T-cell (primary cell): ENCODE measurements at places on chromosomes 6 and 20.

DNA sequence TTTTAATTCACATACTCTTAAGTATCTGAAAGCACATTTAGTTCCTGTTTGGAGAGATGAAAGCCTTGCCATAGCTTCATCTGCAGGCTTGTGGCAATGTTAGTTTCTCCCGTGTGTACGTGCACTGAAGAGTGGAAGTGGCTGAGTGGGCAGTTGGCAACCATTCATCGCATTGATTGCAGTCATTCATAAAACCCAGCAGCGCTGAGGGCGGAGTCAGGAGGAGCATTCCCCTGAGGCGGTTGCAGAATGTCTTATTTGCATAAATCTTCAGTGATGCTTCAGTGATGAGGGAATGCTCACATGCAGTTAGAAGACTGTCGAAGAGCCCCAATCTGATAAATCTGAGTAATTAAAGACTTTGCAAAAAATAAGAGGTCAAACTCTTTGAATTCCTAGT is 79.1 kb downstream of the RIMS1 start:
- no peak for DNase-seq

DNA sequence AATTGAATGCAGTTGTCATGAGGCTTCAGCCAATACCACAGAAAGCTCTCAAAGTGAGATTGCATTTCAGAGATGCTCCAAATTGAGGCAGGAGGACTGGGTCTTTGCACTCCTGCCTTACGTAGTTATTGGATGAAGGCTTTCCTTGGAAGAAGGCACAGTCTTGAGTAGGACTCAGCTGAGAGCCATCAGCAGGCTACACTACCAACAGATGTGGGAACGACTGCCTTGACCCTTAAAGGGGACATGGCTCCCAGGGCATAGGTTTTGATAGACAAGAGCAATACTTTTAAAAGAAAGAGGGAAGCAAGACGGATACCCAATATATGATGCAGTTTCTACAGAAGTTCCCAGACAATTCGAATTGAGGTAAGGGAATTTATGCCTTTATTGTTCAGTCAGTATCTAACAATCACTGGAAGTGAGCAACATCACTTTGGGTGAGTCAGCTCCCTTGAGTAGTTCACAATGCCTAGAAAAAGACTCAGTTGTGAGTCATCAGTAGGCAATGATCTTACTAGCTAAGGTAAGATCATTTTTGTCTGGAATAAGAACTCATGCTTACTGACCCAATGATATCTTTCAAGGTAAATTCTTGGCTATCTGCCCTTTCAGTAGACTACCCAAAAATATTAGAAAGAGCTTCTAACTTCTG is 390.8 kb downstream of the GJA1 start:
- DNase-seq: no peak

GRCh38 chr6:48200869-48201390 is 89.9 kb upstream of the PTCHD4 start:
- DNase-seq: no peak

- DNase-seq: no peak
Observed at GRCh38 chr6:136962661-136963060, 40.6 kb downstream of the SLC35D3 start.

DNA sequence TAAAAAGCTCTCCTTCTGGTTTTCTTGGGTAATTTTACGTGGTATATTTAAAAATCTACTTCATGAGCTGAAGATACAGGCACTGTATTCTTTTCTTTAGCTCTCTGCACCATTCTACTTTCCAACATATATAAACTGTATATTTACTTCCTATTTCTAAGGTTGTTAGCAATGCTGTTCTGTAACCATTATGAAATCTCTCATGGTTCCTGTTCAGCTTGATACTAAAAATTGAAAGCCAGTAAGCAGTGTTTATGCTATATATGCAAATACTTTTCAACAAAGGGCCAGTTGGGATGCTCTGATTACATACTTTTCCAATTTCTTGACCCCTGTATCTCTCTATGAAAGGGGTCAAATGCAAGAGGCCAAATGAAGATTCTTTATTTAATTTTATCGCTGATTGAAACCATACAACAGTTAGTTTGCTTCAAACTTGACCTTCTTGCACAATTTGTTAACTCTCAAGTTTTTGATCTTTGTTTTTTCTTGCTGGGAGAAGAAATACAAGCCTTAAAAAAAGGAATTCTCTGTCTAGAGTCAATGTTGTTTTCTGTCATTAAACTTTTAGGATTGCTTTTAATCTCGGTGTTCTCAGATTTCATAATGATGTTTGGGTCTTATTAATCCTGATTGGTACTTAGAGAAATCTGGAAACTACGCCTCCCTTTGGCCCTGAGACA is 223.2 kb downstream of the PRL start:
- no peak for DNase-seq

DNA sequence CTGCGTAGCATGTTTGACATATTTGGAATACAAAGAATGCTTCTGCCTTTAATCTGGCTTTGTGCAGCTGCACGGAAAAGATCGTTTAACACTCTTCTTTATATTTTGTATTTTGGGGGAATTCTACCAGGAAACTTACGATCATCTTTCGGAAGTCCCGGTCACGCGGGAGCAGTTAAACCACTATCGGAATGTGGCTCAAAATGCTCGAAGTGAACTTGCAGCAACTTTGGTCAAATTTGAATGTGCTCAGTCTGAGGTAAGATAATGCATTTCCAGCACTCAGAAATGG is 42.3 kb downstream of the CCDC170 start:
- no peak for DNase-seq

DNA sequence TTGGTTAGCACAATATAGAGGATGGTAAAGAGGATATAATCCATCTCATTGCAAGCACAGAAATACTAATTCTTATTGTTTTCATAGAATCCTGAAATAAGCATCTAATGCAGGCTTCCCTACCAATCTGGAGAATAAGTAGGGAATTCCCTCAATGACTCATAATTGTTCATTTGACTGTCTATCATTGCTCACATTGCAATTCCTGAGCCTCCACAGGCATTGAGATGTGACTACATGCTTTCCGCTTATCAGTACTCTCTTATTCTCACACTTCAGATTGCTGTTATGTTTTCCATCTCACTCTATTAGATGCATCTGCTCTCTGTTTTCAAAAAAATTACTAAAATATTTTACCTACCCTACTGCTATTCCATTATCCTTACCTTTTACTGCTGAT is 216.2 kb upstream of the PRSS16 start:
- DNase-seq: no peak

DNA sequence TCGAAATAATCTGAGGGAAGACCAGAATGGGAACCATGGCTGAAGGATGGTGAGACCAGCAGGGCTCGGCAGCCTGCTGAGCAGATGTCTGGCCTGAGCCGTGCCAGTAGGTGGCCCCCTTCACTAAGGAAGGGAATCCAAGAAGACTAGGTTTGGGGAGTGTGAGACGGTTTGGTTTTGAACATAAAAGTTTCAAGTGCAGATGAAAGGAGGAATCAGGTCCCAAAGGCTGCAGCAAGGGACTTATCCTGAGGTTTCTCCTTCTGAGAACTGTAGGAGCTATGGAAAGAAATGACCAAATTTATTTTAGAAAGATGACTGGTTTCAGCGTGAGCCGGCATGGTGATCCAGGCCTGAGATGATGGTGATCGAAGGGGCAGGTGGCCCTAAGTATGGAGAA is 4.6 kb upstream of the OSER1 start:
- DNase-seq: peak; percentile 73

DNA sequence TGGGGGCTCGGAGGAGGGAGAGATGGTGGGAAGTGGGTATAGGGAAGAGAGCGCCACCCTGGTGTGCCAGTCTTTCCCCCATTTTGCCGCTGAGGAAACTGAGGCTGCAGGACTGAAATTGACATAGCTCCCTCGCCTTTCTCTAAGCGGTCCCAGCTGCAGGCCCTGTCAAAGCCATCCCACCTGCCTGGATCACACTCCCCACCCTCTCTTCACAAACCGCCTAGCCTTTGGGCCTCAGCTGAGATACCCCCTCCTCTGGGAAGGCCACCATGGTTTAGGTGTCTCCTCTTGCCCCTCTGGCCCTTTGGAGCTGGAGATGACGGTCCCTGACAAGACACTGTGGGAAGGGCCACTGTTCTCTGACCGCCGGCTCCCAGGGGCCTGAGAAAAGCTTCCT is 16.9 kb downstream of the SRC start:
- no peak for DNase-seq

DNA sequence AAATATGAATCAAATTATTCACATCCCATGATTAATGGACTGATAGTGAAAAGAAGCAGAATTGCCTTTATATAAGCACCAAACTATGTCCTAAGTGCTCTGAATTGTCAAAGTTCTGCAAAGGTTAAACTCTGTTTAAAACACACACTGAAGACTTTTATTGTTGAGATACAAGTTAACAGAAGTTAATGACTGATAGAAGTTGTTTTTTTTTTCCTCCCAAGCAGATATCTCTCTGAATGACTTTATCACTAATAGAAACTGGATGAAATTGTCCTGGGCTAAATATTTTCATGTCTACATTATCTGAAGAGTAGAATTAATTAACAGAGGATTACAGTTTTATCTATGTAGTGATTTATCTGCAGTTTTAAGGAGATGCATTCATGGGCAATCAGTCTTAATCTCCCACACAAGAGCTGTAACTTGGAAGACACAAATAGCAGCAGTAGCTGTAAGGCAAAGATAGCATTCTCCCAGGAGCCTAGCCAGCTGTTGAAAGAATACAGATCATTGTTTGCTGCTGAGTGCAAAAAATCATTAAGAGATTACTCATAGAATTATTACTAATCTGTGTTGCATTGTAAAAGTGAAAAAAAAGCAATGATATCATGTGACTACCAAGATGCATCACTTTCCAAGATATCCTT is 49.9 kb downstream of the BMP5 start:
- no peak for DNase-seq

DNA sequence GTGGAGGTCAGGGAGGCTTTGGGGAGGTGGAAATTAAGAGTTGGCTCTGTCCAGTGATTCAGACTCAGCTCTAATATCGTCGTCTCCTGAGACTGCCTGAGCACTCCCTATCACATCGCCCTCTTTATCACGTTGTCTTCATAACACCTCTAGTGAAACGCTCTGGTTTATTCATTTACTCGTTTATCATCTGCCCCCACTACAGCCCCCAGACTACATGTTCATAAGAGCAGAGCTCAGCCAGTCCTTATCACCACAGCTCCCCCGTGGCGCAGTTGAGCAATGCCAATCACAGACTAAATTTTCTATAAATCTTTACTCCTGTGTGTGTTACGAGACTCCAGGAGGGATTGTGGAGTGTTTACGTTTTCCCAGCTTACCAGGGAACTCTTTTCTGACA is 316.2 kb downstream of the ADGRB3 start:
- no peak for DNase-seq

GRCh38 chr6:170102038-170102437 is 188.8 kb downstream of the DLL1 start:
- DNase-seq: no peak

DNA sequence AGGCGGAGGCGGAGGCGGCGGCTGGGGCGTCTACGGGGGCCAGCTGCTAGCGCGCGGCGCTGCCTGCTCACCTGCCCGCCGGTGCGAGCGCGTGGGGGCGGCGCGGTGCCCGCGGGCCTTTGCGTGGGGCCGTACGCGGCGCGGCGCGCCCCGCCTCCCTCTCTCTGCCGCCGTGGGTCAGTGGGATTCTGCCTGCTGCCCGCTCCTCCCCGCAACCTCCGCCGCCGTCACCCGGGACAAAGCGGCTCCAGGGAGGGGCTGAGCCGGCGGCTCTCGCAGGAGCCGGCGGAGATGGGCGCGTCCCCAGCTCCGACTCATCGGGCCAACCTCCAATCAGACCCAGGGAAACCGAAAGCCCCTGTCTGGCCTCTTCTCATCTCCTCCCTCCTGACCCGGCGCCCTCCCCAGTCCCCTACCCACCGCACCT is at the start of gene RCAN2:
Gene RCAN2 (minus strand): TSS at position 249 of the 427 bp plus-strand sequence.
- DNase-seq: no peak

DNA sequence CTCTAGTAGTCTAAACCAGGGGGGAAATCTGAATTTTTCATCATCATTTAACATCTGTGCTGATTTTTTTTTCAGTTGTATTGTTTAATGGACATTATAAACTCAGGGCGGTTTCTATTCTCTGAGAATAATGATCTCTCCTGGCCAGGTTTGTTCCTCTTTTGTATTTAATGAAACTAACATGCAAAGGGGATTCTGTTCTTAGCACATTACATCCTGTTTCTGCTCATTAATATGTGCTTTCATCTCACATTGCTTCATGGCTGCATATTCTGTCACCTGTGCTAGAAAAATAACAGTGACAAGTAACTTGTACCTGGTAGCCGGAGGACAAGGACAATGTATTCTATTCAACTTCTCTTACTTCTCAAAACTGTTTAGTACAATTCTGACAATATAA is 806 bp downstream of the HLA-DOB start:
- no peak for DNase-seq

- peak; percentile 35 for DNase-seq
Observed at GRCh38 chr6:159151266-159151855, 17.8 kb upstream of the FNDC1 start.

DNA sequence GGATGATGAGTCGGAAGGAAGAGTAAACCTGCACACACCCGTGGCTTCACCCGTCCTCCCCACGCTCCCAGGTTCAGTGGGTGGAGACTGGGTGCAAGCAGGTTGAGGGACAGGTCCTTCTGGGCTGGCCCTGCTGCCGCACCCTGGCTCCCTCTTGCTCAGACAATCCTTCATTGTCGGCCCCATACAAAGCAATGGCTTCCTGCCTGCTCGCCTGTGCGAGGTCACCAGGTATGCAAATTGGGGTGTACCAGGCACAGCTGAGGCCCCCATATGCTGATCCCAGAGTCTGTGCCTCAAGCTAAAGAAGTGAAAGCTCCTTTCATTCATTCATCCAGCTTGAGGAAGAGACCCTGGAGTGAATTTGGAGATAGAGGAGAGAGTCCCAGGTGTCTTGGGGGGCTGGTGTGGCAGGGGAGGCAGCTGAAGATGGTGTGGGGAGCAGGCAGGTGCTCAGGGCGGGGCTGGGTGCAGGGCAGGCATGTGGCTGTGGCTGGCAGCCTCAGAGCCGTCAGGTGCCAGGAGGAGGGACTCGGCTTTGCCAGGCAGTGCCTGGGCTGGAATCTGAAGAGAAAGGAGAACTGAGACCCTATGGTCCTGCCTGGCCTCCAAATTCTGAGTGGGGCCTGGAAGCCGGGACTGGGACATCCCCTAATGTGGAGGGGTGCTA is 4.7 kb downstream of the SLCO4A1 start:
- DNase-seq: no peak

- peak; percentile 76 for DNase-seq
Observed at GRCh38 chr20:327186-328026, 2.1 kb downstream of the SOX12 start.

- DNase-seq: no peak
Observed at GRCh38 chr20:63385819-63386218, 24.7 kb upstream of the CHRNA4 start.

DNA sequence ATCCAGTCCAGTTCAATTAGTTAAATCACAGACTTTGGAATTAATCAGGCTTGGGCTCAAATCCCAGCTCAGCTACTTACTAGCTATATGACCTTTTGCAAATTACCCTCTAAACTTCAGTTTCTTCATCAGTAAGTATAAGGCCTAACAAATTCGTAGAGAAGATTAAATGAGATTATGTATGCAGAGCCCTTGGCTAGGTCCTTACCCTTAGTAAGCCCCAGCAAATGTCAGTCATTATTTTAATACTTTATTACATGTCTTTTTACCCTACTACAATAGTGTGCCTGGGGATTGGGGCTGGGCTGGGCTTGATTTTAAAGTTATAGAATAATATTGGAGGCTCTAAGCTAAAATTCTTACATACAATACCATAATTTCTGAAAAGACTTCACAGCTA is 326.1 kb upstream of the PREP start:
- DNase-seq: no peak

- DNase-seq: no peak
Observed at GRCh38 chr6:130138909-130139242, 83.9 kb downstream of the SAMD3 start.

- DNase-seq: no peak
Observed at GRCh38 chr20:52291109-52291508, 99.5 kb upstream of the ZFP64 start.
